ENCODE measurements at places on chromosomes 13 and 19.

DNA sequence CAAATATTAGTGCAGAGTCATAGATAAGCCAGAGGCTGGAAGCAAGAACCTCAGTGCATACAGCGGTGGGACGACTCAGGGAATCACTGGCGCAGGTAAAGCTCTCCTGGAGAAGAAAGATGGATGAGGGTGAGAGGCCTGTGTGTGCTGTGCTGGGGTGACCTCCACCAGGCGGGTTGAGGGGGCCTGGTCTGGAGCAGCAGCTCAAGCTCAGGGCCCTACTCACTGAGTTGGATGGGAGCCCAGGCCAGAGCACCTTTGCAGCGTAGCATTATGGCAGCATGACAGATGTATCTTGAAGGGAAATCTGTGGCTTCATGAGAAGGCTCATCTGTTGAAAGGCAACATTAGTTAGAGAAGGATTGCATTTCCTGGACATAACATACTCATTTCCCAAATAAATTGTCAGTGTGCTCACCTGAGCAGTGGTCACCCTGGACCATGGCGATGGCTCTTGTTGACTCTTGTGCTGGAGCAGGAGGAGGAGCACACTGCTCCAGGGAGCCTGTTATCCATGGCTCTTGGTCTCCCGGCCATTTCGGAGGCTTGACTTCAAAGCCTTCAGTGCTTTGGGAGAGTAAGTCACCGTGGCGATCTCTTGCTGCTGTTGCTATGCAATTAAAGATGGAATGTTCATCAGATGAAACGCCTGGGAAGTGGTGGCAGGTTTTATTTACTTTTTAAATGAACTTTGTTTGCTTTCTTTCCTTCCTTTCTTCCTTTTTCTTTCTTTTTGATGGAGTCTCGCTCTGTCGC is 25.0 kb downstream of the HNRNPM start:
- no peak for DNase-seq

DNA sequence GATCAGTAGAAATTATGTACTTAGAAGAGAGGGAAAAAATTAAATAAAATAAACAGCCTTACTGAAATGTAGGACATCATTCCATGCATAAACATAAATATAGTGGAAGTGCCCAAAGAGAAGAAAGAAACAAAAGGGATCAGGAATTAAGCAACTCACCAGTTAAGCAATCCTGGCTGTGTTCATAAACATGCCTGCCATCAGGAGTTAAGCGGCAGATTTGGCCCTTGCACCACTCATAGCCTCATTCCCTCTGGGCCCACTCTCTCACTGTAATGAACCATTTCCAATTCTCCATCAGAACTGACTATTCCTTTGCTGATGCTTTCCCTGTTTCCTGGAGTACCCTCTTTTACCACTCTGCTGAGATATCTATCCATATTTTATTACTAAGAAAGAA is 281.4 kb downstream of the LHFPL6 start:
- DNase-seq: peak; percentile 29

DNA sequence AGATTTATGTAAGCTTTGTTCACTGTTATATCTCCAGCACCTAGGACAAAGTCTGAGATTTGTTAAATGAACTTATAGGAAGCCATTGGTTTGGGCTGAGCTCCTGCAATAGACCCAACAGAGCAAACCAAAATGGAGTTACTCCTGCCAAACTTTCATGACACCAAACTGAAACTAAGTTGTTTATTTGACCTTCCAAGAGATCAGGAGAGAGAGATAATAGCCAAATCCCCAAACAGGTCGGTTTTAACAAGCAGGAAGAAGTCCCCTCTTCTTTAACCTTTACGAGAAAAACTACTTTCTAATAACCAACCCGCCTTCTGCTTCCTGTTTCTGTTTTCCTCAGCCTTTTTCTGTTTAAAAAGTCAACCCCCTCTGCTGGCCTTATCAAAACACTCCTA is 54.9 kb upstream of the ATP12A start:
- peak; percentile 6 for DNase-seq

DNA sequence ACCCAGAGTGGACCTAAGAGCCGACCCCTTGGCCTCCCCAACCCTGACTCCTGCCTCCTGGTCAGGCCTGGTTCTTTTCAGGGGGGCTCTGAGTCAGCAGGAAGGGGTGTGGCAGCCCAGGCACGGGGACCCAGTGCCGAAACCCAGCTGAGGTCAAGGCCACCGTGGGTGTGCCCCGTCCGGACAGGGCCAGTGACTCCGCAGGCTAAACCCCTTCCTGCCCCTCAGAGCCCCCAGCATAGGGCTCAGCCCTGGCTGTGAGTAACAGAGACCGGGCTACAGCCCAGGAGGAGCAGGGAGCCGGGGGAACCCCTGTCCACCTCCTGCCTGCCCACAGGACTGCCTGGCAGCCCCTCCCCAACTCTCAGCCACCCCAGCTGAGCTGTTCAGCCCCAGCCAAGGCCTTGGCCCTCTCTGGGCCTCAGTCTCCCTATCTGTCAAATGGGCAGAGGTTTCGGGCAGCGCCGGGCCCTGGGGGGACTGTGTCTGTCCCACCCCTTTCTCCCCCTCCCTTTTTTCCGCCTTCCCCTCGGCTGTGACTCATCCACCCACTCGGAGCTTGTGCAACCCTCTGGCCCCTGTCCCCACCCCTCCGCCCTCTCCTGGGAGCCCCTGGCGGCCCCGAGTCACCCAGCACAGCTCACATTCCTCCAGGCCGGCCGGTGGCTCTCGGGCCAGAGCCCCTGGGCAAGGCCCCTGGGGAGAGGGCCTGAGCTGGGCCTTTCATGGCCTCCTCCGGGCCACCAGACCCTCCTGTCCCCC is 8.6 kb downstream of the ZBTB7A start:
- DNase-seq: peak; percentile 96

GRCh38 chr19:49333811-49334288 is 1.4 kb upstream of the CD37 start:
- DNase-seq: no peak

Measured in GM03348 (cell line).